Adipocyte (in vitro differentiated cells): ENCODE measurements at places on chromosomes 13 and 19.
A peak's percentile ranks its signal among the peaks of the same experiment; 100 is the strongest.

- no peak for DNase-seq
Measured at GRCh38 chr13:23381866-23382265, 51.6 kb downstream of the SACS start.

DNA sequence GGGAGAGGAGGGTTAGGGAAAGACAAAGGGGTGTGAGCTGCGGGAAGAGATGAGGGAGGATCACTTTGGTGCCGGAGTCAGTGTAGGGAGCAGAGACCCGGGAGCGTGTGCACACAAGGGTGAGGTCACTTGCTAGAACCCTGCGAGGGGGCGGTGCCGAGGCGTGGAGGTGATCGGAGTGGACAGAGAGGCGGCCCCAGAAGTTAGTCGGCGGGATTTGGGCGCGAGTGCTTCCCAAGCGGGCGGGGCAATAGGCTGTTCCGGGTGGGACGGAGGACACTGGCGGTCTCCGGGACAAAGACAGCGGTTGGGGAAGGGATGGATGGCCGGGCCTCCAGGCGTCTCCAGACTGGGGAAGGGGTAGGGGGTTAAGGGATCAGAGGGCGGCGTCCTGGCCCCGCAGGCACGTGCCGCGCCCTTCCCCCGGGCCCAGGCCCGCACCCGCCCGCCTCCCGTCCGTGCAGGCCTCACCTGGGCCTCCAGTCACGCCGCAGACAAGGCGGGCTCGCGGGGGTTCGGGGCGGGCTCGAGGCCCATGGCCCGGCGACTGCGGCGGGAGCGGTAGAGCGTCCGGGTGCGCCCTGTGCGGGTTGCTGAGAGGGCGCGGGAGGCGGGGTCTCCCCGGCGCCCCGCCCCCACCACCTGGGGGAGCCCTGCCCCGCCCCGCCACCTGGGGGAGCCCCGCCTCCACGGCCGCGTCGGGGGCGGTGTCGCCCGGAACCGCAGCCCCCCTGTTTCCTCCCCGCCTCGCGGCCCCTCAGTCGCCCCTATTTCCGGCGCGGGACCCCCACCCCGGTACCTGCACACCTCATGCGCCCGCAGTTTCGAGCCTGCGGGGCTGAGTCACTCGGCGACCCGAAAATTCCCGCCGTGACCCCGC is at the start of gene LPAR2:
Gene LPAR2 (minus strand): TSS at position 600 of the 880 bp plus-strand sequence. CDS start 945 bp downstream, outside the sequence.
- peak; percentile 28 for DNase-seq

- DNase-seq = no peak
Measured at GRCh38 chr19:6693681-6694080, 23.7 kb upstream of the TNFSF14 start.

GRCh38 chr13:40992678-40993518 is 26.2 kb downstream of the ELF1 start:
- no peak for DNase-seq

- no peak for DNase-seq
Measured at GRCh38 chr19:1455002-1455335, 5.0 kb downstream of the APC2 start.

GRCh38 chr19:1085676-1086442 is 9.3 kb downstream of the POLR2E start:
- no peak for DNase-seq

DNA sequence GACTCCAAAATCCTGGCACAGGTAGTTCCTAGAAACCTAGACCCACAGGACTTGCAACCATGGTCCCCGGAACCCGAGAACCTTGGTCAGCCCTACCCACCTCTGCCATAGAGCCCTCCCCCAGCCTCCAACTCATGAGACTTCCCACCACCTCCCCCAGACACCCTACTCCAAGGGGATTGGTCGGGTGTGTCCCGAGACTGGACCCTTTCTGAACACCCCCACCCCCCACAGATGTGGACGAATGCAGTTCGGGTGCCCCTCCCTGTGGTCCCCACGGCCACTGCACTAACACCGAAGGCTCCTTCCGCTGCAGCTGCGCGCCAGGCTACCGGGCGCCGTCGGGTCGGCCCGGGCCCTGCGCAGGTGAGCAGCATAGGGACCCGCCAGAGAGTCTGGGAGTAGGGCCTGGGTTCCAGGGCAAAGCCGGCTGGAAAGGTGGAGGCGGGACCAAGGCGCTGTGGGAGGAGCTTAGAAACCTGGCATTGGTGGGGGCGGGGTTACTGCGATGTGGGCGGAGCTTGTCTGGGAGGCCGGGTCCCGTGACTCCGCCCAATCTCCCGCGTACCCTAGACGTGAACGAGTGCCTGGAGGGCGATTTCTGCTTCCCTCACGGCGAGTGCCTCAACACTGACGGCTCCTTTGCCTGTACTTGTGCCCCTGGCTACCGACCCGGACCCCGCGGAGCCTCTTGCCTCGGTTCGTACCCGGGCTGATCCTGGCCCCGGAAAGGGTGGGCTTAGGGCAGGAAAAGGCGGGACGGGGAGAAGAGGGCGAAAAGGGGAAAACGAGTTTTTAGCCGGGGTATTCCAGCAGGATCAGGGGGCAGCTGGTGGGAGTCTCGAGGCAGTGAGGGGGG is 11.9 kb downstream of the LTBP4 start:
- peak; percentile 41 for DNase-seq

- no peak for DNase-seq
Measured at GRCh38 chr13:100610391-100611347, 22.1 kb upstream of the GGACT start.

GRCh38 chr19:9058905-9059667 is 27.8 kb upstream of the OR1M1 start:
- DNase-seq = no peak

GRCh38 chr19:2492870-2493269 is 16.9 kb downstream of the GADD45B start:
- DNase-seq = no peak

DNA sequence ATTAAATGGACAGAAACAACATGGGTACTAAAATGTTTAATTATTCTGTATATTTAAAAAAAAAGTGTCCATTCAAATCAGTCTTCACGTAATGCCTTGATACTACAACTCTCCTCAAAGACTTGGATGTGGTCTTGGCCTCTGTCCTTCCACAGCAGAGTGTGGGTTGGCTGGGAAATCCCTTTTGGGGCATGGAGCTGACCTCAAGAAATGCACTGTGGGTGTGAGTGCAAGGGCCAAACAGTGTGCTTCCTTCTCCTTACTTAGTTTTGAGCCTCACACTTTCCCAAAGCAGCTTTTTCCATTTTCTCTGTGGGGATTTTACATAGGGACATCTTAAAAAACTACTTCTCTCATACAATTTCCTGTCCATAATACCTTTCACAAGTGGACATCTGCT is 607.4 kb downstream of the EFNB2 start:
- no peak for DNase-seq

- no peak for DNase-seq
Measured at GRCh38 chr13:61030445-61030844, 385.2 kb downstream of the PCDH20 start.

- no peak for DNase-seq
Measured at GRCh38 chr19:6068711-6069110, 41.6 kb downstream of the RFX2 start.

DNA sequence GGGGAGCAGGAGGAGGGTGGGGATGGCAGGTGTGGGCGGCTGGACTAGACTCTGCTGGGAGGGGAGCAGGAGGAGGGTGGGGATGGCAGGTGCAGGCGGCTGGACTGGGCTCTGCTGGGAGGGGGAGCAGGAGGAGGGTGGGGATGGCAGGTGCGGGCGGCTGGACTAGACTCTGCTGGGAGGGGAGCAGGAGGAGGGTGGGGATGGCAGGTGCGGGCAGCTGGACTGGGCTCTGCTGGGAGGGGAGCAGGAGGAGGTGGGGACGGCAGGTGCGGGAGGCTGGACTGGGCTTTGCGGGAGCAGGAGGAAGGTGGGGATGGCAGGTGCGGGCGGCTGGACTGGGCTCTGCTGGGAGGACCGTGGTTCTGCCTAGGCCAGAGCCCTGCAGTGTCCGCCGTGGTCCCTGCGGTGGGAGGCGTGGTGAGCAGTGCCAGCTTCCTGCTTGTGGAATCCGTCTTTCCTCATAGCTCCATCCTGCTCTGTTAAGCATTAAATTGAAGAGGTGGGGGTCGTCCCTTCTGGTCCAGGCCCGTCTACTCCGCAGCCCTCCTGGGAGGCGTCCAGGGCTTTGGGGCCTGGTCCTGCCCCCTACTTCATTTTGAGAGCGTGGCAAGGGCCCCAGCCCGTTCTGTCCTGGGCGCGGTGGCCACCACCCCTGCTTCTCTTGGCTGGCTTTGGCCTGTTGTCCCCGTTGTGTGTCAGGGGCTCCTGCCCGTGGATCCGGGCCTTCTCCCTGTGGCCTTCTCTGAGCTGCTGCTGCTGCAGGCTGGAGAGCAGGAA is 4.7 kb downstream of the SPPL2B start:
- no peak for DNase-seq

- DNase-seq = peak; percentile 58
Measured at GRCh38 chr13:19957320-19958154, 990 bp upstream of the ZMYM2 start.

- DNase-seq = no peak
Measured at GRCh38 chr13:106505732-106506131, 29.7 kb downstream of the EFNB2 start.

GRCh38 chr13:29422015-29422414 is 173.5 kb downstream of the SLC7A1 start:
- DNase-seq = no peak

DNA sequence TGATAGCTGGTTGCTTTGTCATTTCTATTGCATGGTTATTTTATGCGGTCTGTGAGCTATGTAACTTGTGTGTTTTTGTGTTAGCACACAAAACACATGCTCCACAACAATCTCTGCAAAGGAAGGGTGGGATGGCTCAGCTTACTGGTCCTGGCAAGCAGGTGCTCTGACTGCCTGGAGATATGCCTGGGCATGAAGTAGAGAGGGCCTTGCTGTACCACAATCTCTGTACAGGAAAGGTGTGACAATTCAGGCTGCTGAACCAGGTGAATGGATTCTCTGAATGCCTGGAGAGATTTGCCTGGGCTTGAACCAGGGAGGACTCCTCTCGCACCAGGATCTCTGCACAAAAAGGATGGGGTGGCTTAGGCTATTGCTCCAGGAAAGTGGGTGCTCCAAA is 69.5 kb downstream of the STOML3 start:
- no peak for DNase-seq

- no peak for DNase-seq
Measured at GRCh38 chr13:52808842-52809219, 39.6 kb downstream of the PCDH8 start.

DNA sequence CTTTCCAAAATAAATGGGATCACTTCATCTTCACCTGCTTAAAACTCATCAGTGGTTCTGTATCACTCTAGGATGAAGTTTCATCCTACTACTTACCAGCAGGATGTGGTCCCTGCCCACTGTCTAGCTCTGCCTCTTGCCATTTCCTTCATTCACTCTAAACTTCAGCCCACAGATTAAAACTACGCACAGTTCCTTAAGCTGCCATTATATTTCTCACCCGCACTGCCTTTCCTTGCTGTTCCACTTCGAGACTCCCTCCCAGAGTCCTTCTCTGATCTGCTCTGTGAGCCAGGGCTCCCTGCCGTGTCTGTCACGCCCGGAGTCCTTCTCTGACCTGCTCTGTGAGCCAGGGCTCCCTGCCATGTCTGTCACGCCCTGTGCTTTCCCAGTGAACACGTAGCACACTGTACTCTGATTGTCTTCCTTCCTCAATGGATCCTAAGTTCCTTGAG is 52.0 kb upstream of the NPAS1 start:
- no peak for DNase-seq

DNA sequence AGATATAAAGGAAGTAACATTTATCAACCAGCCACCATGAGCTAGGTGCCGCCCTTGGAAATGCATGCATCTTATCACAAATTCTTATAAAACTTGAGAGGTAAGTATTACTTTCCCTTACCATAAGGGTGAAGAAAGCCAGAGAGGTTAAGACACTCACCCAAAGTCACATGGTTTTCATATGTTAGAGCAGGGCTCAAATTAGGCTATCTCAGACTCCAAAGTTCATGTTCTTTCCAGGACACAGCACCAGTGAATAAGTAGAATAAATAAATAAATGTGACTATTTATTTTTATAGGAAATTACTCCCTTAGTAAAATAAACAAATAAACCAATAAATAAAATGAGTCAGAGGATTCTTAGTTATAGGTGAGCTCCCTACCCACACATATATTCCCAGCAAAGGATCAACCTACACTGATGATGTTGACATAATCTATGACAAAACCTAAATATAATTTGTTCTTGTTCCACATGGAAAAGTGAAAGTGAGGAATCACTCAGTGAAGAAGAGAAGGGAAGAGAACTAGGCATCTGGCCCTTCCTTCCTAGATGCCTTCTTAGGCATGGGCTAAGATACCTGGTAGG is 27.2 kb downstream of the SPRY2 start:
- DNase-seq = no peak

- DNase-seq = no peak
Measured at GRCh38 chr13:104634016-104634415, 1567.8 kb upstream of the SLC10A2 start.

DNA sequence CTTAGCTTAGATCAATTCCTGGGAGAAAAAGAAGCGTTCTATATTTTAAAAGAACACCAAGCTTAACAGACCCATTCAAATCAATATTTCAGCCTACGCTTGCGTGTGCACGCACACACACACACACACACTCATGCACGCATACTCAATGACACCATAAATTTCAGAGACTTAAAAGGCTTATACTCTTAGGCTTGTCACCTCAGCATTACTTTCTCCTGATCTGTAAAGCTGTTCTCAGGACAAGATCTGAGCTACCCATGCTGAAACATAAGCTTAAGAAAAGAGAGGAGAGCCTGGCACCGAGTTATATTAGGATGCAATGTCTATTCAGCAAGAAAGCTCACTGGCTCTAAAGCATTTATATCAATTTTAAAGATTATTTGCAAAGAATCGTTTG is 368.5 kb downstream of the FGF14 start:
- DNase-seq = no peak

- DNase-seq = no peak
Measured at GRCh38 chr13:94557684-94558235, 38.2 kb downstream of the TGDS start.

- DNase-seq = peak; percentile 82
Measured at GRCh38 chr19:2207991-2208860, 27.9 kb downstream of the PLEKHJ1 start.

GRCh38 chr13:51614350-51614786 is 30.1 kb downstream of the WDFY2 start:
- DNase-seq = no peak

GRCh38 chr13:109275852-109276251 is 510.5 kb downstream of the IRS2 start:
- no peak for DNase-seq

DNA sequence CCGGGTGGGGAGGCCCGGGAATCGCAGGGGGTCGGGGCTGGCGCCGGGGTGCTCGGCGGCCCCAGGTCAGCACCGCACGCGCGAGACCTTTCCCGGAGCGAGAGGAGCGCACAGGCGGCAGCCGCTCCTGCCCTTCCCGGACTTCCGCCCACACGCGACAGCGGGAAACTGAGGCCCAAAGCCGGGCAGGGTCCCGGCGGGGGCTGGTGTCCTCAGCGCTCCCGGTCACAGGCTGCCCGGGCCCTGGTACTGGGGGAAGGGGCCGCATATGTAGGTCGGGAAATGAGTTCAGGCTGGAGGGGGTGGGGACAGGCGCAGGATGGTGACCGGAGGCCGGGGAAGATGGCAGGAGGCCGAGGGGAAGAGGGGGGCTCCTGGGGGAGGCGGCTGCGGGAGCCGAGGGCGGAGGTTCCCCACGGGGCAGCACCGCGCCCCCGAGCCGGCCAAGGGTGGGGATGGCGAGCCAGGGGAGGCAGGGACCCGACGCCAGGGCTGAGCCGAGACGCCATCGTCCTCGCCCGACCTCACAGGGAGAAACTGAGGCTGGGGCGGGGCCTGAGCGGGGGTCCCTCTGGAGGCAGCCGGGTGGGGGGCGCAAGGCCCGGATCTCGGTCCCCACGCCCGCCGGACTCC is 662 bp downstream of the CBARP start:
- DNase-seq = peak; percentile 56
